Naive B cell (primary cell): ENCODE measurements at places on chromosomes 3 and 15.

- DNase-seq: no peak
Observed at GRCh38 chr3:6229778-6230410, 631.0 kb upstream of the GRM7 start.

DNA sequence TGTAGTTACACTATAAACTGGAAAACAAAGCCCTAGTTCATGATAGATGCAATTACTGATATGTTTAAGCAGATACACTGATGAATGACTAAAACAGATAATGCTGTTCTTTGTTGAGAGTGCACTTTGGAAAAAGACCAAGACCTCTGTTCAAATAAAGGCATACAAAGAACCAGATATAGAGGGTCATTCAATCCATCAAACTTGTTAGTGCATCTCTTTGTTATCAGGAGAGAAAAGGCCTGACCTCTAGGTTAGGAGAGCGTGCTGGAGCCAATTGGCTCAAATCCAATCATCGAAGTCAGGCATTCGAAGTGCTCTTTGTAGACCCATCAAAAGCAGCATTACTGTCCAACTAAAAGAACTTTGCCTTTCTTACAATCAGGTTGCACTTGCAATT, 124.2 kb downstream of the TFG start:
- DNase-seq: no peak

DNA sequence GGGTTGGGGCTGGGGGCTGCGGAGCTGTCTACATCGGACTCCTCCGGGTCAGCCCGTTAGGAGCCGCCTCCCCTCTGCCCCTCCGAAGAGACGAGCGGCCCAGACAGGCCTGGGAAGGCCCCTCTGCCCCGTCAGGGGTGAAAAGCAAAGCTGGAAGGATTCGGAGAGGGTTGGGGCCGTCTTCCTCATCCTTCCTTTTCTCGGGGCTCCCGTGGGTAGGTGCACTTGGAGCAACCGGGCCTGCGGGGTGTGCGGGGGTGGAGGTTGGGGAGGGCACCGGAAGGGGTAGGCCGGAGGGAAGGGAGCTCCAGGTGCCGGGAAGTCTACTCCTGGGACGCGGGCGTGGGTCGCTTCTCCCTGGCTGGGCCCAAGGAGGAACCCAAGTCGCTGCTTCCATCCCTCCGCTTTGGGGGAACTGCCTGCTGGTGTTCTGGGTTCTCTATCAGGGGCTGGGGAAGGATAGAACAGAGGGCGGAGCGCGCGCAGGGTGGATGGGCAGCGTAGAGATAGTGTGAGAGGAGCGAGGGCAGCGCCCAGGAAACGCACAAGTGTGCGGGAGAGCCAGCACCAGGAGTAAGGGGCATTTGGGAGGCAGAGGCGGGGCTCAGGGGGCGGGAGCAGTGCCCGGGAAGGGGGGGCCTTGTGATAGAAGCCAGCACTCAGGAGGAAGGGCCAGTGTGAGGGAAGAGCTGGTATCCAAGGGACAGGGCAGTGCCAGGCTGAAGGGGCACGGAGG, 590 bp downstream of the POLR2H start:
- peak; percentile 38 for DNase-seq

DNA sequence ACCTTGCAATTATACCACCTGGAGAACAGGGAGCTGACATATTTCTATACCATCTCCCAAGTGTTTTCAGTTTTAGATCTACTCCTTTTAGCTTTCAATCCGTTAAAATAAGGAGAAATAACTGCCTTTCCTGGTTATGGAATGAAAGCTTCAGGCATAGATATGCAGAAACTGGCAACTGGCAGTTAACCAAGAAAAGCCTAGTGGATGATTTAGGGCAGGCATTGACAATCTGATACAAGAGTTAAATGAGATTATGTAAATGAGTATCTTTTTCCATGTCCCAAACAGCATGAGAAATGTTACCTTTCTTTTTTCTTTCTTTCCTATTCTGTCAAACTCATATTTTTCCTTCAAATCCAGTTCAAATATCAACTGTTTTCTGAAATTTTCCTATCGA, 689.1 kb upstream of the DPPA4 start:
- DNase-seq: no peak

- no peak for DNase-seq
Observed at GRCh38 chr3:14222457-14222856, 43.8 kb downstream of the LSM3 start.

- DNase-seq: no peak
Observed at GRCh38 chr3:27025718-27026117, 343.5 kb downstream of the NEK10 start.

DNA sequence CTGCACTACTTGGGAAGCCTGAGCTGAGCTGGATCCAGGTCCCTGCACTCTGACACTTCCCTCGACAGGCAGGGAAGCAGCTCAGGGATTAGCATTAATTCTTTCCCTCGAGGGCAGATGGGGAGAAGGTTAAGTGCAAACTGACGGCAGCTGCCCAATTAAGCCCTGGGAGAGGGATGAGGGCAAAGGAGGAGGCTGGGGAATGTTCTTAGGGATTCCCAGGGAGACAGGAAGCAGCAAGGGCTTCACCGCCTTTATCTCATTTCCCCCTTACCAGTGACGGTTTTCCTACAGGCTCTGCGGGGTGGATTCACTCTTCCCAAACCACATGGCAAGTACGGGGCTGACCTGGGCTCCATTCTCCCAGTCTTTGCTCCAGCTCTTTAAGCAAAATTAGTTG, 519.0 kb upstream of the PROK2 start:
- no peak for DNase-seq

- no peak for DNase-seq
Observed at GRCh38 chr3:54575618-54575960, 352.3 kb downstream of the LRTM1 start.

DNA sequence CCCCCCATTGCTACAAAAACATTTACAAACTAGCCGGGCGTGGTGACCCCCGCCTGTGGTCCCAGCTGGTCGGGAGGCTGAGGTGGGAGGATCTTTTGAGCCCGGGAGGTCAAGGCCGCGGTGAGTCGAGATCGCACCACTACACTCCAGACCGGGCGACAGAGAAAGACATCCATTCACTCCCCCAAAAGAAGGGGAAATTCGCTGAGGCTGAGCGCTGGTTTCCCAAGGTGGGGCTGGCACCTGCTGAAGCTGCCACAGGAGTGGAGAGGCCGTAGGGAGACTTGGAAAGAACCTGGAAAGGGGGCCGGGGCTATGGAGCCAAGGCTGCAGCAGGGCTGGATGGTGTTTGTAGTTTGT, 732 bp upstream of the CRTC3 start:
- no peak for DNase-seq

GRCh38 chr3:132435911-132436425, 18.7 kb downstream of the DNAJC13 start:
- no peak for DNase-seq
